Left ventricle myocardium superior (tissue), 1 donor: ENCODE measurements at places on chromosomes 5 and 9.
A peak's percentile ranks its signal among the peaks of the same experiment; 100 is the strongest.

DNA sequence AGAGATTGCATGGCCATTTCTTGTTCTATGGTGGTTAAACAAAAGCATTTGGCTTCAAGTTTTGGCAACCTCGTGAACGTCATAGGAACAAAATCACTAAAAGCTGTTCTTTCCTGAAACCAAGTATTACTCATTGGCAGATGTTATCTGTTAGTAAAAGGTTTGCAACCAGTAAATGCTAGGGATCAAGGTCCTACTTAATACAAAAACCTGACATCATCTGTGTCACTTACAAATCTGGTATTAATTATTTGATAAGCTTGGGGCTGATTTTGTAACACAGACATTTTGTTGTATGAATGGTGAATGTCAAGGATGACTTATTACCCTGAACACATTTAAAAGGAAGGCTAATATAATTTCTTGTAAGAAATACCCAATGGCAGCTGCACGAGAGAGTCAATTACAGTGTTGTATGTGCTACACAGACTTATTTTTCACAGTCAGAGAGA, 486.4 kb upstream of the ZNF608 start:
- DNase-seq = no peak

GRCh38 chr9:875119-875962, 33.8 kb downstream of the DMRT1 start:
- DNase-seq = no peak

- DNase-seq = no peak
Measured at GRCh38 chr5:53569453-53569852, 9.0 kb downstream of the NDUFS4 start.

GRCh38 chr9:7121055-7121454, 363.3 kb downstream of the KDM4C start:
- no peak for DNase-seq

DNA sequence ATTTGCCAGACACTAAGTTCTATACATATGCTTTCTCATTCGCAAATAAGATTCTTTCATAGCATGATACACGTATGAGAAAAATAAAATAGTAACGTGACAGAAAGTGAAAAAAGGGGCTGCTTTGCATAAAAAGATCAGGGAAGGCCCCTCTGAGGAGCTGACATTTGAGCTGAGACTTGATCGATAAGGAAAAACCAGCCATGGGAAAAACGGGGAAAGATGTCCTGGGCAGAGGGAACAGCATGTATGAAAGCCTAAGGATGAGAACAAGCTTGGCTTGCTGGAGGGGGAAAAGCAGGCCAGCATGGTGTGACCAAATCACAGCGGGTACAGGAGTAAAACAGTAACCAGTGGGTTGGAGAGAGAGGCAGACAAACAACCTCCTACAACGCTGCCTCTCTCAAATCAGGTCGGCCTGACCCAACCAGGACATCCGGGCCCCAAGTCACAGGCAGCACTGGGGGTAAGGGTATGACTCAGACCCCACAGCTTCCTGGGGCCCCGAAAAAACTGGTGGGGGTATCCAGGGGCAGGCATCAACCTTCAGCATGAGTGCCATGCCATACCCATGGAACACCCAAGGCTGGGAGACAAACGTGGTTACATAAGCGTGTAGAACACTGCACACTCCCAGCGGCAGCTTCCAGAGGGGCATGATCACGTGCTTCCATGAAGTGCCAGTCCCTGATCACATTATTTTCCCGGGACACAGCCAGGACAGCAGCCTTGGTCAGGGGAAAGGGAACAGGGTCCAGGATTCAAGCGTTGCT, 2.2 kb downstream of the TNIP1 start:
- DNase-seq = peak; percentile 50

DNA sequence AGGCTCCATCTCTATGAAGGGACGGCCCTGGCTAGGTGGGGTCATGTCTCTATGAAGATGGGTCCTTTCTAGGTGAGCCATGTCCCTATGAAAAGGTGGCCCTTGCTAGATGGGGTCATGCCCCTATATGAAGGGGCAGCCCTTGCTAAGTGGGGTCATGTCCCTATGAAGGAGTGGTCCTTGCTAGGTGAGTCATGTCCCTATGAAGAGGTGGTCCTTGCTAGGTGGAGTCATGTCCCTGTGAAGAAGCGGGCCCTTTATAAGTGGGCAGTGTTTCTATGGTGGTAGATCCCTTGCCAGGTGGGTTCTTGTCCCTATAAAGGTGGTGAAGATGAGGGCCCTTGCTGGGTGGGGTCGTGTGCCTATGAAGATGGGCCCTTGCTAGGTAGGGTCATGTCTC, 283.0 kb upstream of the IRX2 start:
- DNase-seq = no peak

DNA sequence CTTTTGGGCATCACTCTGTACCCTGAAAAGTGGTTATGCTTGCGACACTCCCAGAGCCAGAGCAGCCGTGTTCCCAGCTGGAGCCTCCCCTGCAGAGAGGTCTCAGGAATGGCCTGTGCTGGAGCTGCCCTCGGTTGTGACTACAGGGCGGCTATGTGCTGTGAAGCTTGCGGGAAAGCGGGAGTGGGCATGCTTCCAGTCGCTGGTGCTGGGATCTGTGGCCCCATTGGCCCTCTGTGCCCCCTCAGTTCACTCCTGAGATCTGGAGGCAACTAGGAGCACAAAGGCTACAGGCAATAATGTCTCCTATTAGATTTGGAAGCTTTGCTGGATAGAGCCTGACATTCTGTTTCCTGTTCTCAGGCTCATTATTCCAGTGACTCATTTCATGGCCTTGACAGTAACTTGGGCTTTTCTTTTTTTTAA, 56.9 kb downstream of the GPR107 start:
- no peak for DNase-seq

GRCh38 chr5:25362799-25363198, 718.0 kb upstream of the CDH10 start:
- no peak for DNase-seq

- no peak for DNase-seq
Measured at GRCh38 chr9:90813523-90813922, 11.9 kb downstream of the SYK start.

DNA sequence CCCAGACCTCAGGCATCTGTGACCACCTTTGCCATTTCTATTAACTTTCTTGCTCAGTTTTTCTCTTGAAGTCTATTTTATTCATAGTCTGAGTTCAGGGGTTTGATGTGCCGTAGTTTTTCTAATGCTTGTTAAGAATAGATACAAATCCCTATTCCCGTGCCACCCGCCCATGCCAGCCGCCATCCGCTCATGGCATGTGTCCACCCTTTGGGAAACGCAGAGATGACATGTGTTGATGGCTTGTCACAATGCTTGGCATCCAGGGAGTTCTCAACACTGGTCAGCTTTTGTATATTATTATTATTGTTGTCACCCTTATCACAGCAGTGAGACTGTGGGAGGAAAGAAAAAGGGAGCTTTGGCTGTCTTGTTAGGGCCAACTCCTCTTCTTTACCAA, 17.3 kb upstream of the ANGPTL2 start:
- no peak for DNase-seq

DNA sequence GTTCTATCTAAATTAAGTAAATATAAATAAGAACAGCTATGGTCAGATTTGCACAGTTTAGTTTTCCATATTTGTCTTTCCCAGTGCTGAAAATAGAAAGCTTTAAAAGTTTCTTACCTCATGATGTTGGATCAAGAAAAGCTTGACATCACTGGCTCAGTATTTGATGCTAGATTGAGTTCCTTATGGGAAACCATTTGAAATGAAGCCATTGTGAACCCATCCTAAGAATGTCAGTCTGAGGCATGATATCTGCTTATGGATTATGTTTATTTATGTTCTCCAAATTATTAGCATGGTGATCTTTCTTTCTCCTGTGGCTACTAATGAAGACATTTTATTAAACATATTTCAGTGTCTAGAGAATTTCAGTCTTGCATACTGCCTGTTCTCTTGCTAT, 143.0 kb downstream of the ADAMTSL1 start:
- DNase-seq = no peak

DNA sequence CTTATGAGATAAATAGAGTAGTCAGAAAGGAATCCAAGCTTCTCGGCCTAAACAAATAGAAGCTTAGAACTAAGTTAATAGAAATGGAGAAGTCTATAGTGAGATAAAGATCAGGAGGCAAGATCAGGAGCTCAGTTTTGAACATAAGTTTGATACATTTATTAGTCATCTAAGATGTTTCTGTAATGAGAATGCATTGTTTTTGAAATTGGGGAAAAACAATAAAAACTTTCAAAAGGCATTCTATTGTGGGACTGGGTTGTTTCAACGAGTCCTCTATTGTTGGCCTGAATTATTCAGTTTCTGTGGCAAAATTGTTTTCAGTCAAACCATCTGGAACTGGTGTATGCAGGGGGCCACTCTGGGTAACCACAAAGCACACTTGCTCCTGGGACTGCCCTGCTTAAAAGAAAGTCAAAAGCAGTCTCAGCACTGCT, 181.0 kb upstream of the CLINT1 start:
- DNase-seq = no peak

DNA sequence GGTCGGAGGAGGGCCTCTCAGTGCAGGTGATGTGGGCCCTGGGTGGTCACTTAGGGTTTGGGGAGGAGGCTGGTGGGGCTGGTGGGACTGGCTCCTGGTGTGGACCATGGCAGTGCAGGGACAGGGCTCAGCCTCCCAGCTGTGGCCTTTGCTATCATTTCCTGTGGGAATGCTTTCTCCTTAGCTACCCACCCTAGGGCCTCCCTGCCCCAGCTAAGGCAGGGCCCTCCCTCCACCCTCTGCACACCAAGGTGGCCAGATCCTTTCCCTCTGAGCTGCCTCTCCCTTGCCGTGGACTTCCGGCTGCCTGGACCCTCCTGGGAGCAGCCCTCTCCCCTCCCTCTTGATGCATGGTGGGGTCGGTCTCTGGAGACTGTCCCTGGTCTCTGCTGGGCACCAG, 22.7 kb upstream of the ARSI start:
- DNase-seq = no peak

GRCh38 chr9:113403646-113404045, 2.6 kb upstream of the ALAD start:
- DNase-seq = no peak

DNA sequence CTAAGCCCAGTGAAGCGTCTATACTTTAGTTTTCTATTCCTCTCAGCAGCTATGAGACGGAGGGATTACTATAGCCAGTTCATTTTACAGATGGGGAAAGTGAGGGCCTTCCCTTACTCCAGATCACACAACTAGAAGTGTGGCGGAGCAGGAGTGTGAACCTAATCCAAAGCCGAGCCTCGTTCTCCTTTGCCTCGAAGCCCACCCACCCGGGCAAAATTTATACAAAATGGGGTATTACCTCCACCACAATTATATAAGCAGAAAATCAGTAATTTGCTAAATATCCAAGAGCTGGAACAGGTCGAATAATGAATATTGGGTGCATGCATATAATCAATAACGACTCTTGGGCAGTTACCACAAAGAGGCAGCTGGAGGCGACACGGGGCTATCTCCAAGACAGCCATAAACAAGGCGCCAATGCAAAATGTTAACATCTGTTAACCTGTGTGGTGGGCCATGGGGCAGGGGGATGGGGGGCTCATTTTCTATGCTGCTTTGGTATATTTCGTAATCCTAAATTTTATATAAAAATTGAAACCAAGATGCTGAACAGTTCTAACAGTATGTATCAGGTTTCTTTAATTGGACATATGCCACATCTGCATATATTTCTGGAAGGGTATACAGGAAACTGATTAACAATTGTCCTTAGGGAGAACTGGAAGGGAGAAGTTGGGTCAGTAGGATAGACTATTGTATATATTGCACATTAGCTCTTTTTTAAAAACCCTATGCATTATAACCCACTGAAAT, 1.2 kb upstream of the RNF44 start:
- DNase-seq = no peak

DNA sequence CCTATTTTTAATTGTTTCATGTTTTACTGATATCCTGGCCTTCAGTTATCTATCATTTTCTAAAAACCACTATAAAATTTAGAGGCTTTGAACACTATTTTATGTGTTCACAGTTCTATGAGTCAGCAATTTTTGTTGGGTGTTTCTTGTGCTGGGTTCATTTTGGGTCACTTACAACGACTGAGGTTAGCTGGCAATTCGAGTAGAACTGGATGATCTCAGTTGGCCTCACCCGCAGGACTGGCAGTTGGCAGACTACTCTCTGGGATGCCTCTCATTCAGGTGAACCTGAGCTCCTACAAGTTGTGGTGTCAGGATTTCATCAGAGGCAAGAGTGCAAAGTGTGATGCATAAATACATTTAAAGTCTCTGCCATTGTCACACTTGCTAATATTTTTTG, 151.0 kb upstream of the PAPPA start:
- no peak for DNase-seq

GRCh38 chr5:171424726-171425125, 5.3 kb downstream of the FGF18 start:
- no peak for DNase-seq

- no peak for DNase-seq
Measured at GRCh38 chr9:69755205-69755604, 4.6 kb downstream of the PTAR1 start.

GRCh38 chr5:150507474-150508276, at the start of gene NDST1:
TSS of gene NDST1 (plus strand) at chr5:150508131. CDS start at chr5:150521255, 13,124 bp downstream.
- no peak for DNase-seq

DNA sequence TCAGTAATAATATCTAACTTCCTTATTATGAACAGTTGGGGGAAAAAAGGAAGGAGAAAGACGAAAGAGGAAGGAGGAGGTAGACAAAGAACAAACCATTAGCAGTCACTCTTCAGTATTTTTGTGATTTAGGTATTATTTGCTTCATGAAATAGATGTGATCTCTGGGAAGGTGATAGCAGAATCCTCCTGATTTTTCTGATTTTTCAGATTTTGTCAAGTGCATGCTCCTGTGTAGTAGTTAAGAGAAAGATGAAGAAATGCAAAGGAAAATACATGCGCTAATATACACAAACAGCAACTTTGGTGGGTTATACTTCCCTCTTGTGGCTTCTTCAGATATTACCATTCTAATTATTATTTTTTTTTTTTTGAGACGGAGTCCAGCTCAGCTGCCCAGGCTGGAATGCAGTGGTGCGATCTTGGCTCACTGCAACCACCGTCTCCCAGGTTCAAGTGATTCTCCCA, 31.6 kb downstream of the LMNB1 start:
- no peak for DNase-seq

- no peak for DNase-seq
Measured at GRCh38 chr9:126556560-126557250, 57.0 kb upstream of the LMX1B start.
